ENCODE measurements at places on chromosomes 11 and 22.

GRCh38 chr11:31236143-31236542 lies 133.4 kb downstream of the DCDC1 start:
- DNase-seq: no peak

GRCh38 chr11:81839976-81840375 lies 893.7 kb downstream of the FAM181B start:
- no peak for DNase-seq

GRCh38 chr11:75642402-75643113 lies 26.3 kb downstream of the MAP6 start:
- DNase-seq: no peak

DNA sequence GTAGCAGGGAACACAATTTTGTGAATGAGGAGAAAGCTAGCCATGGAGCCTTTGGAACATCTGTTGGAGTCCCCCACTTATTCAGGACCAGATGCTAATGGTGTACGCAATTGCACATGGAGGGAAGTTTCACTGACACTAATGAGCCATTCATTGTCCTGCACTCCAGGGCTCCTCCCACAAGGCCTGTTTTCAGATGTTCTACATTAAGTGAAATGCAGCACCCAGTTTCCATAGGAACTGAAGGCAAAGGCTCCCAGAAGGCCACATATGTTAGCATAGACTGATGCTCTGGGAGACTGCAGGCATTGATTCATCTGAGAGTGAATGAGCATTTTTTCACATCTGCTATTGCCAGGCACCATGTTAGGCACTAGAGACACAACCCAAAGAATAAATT lies 399.5 kb downstream of the ETS1 start:
- no peak for DNase-seq

DNA sequence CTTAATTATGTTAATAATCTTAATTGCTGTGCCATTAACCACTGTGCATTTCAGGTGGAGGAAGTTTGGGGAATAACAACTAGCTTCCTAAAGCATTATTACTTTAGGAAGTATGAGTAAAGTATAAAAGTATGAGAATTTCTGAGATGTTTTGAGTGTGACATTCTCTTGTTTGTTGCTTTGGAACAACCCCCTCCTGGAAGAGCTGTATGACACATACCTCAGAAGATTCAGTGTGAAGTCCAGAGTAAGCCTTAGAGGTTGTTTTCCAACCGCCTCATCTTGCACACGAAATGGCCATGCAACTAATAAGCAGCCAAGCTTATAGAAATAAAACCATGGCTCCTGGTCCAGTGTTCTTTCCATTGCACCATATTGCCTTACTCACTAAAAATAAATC lies 21.7 kb downstream of the CCDC81 start:
- no peak for DNase-seq

GRCh38 chr11:119484741-119485605 lies 62.0 kb upstream of the THY1 start:
- DNase-seq: no peak

- no peak for DNase-seq
Measured at GRCh38 chr22:44496305-44496704, 1.7 kb downstream of the RTL6 start.

DNA sequence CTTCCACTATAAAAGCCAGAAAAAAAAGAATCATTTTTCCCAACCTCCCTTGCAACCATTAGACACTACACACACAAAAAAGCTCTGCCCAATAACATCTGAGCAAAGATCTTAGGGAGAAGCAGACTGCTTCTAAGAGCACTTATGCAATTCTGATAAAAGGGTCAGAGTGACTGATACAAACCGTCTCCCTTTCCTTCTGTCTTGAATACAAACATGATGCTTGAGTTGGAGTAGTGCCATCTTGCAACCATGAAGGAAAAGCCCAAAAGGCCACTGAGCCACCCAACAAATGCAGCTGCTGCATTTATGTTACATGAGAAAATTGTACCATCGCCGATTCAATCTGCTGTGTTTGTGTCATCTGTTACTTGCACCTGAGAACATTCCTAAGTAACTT lies 47.6 kb upstream of the EED start:
- no peak for DNase-seq

GRCh38 chr22:21564411-21564810 lies 3.1 kb upstream of the UBE2L3 start:
- DNase-seq: no peak

DNA sequence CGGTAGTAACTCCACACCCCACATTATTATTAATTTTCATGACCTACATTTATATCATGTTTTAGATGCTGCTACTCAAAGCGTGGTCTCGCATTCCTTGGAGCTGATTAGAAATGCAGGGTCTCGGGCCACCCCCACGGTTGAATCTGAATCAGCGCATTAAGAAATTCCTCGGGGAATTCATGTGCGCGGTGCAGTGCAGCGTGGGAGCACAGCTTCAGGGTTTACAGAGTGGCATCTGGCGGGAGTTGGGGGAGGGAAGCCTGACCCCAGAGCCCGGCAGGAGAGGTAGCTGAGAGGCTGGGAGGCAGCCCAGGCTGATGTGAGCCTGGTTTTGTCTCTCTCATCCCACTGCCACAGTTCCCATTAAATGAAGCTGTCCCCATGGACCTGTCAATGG lies 48.1 kb upstream of the DAGLA start:
- DNase-seq: no peak

DNA sequence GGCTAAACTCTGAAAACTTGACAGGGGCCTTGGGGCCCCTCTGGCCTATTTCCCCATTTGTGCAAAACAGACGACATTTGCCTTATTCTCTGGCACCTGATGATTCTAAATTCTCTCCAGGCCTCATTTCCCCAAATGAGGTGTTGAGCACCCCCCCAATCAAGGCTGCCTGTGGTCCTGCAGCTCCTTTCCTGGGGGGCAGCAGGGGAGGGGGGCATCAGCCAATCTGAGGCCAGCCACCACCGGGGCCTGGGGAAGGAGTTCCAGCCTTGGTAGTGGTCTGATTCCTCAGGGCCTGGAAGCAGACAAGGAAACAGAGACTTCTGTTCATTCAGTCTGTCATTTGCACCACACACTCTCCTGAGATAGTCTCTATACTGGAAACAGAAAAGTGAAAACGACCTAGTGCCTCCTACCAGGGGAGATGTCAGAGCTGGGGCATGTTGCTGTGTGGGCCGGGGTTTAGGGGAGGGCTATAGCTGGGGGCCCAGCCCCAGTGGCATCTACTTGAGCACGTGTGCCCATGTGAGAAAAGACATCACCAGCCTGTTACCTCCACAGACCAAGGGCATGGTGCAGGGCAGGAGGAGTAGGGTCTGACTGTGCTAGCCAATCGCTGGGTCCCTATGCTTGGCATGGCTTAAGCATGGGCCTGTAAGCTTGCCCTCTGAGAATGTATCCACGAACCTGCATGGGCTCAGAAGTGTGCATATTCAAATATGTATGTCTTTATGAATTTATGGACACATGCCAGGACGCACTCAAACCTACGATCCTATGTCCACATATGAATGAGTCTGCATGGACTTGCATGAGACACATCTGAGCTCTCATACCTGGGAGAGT lies 1.8 kb upstream of the TPBGL start:
- DNase-seq: no peak

- no peak for DNase-seq
Measured at GRCh38 chr11:110093407-110094297, 460 bp downstream of the ZC3H12C start.

- no peak for DNase-seq
Measured at GRCh38 chr22:50298937-50299784, 8.3 kb downstream of the PLXNB2 start.

DNA sequence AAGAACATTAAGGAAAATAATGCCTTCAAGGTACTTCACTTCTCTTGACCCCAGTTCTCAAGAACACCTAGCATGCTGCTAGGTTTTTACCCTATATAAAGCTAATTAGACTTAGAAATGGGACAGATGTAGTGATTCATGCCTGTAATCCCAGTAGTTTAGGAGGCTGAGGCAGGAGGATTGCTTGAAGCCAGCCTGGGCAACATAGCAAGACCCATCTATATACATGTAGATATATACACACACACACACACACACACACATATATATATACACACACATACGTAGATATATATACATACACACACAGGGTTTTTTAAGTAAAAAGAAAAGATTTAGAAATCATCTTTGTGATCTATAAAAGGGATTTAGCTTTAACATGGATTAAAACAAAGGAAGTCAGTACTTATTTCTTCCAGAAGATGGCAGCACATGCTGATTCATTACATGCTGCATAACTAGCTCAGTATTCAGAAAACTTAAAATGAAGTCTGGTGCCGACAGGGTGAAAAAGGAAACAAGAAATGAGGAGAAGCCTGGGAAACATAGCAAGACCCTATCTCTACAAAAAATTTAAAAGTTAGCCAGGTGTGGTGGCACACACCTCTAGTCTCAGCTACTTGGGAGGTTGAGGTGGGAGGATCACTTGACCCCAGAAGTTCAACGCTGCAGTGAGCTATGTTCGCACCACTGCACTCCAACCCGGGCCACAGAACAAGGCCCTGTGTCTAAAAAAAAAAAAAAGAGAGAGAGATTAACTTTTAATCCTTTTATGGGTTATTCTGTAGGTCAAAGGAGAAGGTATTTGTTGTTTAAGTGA lies 28.5 kb upstream of the RBX1 start:
- peak; percentile 40 for DNase-seq

DNA sequence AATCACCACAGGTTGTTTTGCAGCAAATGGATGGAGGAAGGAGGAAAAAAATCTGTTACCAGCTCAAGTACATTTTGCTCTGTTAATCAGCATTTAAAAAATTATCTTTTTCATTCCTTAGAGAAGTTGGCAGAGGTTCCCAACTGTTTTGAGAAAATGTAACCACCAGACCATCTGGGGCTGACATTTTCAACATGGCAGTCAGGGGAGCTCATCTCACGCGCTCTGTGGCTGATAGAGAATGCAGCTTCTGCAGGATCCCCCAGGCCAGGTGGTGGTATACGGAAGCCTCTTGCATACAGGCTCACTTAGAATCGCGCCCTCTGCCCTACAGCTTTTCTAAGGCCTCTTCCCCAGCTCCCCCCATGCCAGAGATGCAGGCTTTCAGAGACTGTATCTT lies 68.0 kb upstream of the OPCML start:
- DNase-seq: no peak

GRCh38 chr11:70483077-70483861 lies 84.9 kb downstream of the CTTN start:
- DNase-seq: no peak

DNA sequence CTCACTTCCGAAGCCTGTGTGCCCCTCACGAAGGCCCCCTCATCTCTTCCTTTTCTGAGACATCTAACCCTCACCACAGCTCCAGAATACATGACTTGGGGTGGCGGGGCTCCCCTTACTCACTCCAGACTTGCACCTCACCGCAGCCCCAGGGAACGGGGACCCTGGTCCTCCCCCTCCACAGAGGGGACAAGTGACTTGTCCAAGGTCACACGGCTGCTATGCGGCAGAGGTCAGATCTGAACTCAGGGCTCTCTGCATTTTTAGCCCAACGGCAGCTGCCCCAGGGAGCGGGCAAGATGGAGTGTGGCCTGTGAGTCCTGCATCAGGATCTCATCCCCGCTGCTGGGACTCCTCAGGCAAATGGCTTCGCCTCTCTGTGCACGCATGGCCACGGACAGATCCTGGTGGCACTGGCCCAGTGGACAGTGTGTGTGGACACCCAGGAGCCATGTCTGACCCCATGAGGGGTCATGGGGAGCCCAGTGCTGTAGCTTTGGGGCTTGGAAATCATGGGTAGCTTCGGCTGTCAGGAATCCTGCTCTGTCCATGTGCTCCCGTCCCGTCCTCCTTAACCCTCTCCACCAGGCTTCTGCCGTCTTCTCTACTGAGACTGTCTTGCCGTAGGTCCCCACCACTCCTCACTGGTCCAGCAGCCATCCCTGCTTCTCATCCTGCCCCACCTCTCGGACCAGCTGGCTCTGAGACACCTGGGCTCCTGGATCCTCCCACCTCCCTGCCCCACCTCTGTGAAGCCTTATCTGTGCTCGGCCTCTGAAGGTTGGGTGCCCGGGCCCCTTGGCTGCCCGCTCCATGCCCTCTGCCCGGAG lies 48.0 kb upstream of the CARS1 start:
- no peak for DNase-seq

GRCh38 chr11:77636731-77637344 lies 756 bp downstream of the CLNS1A start:
- no peak for DNase-seq

GRCh38 chr11:32309530-32310213 lies 125.7 kb downstream of the WT1 start:
- no peak for DNase-seq

GRCh38 chr11:78069465-78069864 lies 5.8 kb downstream of the THRSP start:
- no peak for DNase-seq

GRCh38 chr11:129314371-129314770 lies 61.3 kb upstream of the BARX2 start:
- DNase-seq: no peak

DNA sequence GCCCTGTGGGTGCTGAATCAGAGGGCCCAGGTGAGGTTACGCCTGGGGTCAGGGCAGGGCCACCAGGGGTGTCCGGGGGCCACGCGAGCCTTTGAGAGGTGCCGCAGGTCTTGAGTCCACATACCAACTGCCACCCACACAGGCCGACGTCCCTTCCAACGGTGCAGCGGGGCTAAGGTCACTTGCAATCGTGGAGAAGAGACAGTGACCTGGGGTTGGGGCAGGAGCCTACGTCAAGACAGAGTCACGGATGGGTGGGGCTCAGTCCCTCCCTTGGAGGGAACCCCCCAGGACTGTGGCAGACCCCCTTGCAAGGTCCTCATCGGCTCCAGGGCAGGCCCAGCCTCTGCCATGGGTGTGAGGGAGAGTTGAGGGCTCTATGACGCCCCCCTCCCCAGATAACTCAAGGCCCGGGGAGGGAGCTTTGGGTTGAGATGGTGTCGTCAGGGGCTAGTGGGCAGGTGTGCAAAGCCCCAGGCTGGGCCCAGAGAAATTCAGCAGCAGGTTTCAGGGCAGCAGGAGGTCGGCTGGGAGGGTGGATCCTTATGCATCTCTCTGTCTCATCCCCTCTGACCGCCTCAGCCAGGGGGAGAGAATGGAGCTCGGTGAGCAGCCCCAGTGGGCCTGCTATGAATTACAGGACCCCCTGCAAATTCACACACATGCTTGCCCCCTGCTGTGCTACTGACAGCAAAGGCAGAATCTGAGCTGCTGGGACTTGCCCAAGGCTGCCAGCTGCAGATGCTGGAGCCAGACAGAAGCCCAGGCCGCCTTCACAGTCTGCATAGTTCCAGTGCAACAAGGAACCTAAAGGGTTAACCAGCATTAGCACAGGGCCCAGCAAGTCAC lies 60.0 kb downstream of the MYEOV start:
- no peak for DNase-seq

DNA sequence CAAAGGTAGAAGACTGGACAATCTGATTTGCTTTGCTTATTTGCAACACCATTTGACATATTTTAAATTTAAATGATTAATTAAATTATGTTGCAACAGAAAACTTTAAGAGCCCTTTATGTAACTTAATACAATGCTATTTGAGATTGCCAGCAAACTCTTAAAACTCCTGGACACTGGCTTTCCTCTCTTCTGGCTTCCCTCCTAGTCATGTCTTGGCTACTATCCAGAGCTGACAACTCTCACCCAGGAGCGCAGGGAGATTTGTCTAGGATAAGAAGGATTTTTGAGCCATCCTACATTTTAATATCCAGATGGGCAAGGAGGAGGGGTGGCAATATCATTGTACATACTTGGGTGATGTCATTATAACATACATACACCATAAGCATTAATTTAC lies 134.3 kb downstream of the ELP4 start:
- no peak for DNase-seq

All from GM12864 (cell line).